HuH-7 (cell line): ENCODE measurements at places on chromosomes 16 and 17.

GRCh38 chr17:42608305-42609181 lies 631 bp downstream of the RETREG3 start:
- no peak for DNase-seq

DNA sequence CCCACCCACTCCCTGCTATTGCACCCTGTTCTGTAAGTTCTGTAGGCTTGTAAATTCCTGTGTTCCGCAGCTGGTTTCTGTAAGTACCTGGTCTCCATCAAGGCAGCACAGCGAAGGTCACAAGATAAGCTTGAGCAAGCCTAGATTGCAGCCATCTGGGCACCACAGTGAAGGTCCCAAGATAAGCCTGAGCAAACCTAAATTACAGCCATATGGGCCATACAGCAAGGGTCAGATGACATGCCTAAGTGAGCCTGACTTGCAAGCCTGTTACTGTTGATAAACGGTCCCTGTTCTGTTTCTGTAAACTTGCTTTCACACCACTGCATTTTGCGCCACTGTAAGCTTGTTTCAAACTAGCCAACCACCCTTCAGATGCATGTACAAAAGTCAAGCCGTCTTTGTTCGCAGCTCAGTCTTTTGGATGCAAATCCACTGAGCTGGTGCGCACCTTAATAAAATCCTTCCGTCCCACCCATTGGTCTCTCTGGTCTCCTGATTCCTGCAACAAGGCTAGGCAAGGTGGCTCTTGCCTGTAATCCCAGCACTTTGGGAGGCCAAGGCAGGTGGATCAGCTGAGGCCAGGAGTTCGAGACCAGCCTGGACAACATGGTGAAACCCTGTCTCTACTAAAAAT lies 42.6 kb upstream of the ATF7IP2 start:
- peak; percentile 16 for DNase-seq

GRCh38 chr16:82653550-82654511 lies 27.1 kb downstream of the CDH13 start:
- no peak for DNase-seq

DNA sequence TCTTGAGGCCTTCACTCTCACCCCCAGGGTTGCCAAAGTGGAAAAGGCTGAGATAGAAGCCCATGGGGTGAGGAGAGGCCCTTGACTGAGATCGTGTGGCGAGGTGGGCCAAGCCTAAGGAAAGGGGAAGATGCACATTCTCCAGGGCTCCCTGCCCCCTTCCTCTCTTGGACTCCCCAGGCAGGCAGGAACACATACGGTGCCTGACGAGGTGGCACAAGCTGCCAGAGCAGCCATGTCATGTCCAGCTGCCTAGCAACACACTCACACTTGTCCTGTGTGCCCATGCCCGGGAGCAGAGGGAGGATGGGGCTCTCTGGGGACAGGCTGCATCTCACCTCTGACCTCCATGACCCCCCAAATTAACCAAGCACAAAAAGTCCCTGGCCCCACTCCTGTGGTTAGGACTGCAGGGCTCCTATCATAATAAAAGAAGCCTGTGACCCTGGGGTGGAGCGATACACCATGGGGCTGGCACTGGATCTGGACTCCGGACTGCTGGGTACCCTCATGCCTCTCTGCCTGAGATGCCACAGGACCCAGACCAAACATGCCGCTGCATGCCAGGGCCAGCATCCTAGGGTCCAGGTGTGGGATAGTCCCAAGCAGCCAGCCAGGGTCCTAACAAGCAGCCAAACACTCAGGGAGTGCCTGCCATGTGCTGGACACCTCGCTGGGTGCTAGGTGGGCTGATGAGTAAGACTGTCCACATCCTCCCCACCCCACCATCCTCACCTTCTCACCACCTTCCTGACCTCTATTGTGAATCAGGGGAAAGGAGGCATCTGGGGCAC lies 2.6 kb downstream of the GIT1 start:
- DNase-seq, result no peak

DNA sequence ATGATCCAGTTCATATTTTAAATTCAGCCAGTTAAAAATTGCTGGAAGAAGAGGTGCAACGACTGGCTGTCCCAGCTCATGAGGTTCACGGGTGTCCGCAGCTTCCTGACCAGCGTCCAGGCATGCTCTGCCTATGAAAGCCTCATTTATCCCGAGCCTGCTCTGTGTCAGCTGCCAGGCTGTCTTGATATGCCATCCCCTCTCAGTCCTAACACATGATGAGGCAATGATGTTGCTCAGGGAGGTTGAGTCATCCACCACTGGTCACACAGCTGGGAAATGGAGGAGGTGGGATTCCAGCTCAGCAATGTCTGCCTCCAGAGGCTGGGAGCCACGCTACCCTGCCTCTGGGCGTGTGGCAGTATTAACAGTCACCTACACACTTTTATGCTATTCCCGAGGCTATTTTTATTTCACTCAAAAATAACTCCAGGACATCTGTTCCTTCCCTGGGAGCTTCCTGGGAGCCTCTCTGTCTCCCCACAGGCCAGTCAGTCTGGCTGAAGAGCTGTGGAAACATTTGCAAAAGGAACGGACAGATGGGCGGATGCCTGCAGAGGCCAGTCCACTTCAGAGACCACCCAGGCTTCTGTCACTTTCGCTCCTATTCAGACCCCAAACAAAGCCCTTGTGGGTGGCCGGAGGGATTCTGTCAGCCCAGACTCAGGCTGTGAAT lies 22.5 kb downstream of the RAB11FIP4 start:
- no peak for DNase-seq

- DNase-seq, result no peak
Observed at GRCh38 chr17:38625482-38625881, 19.7 kb upstream of the SRCIN1 start.
